Right kidney (tissue), 9 donors: ENCODE measurements at places on chromosomes 3 and 15.

DNA sequence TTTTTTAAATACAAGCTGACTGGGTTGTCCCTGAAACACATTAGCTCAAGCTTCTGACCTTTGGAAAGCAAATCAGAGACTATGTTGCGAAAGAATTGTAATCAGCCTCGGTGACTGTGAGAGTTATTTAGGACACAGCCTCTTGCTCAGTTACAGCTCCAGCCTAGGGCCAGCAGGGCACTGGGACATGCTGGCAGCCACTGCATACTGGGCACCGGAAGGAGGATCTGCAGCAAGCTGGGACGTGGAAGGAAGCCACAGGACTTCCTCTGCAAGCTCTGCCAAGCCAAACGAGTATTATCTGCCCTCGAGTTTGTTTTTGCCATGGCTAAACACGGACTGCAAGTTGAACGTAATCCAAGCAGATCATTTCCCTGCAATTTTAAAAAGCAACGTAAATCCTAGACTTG, 24.4 kb upstream of the COPG1 start:
- DNase-seq: no peak

GRCh38 chr3:74287557-74287956, 326.9 kb downstream of the CNTN3 start:
- no peak for DNase-seq

GRCh38 chr3:185954366-185954723, 16.5 kb upstream of the TRA2B start:
- no peak for DNase-seq

GRCh38 chr3:131401978-131402377, 20.4 kb downstream of the NUDT16 start:
- no peak for DNase-seq

DNA sequence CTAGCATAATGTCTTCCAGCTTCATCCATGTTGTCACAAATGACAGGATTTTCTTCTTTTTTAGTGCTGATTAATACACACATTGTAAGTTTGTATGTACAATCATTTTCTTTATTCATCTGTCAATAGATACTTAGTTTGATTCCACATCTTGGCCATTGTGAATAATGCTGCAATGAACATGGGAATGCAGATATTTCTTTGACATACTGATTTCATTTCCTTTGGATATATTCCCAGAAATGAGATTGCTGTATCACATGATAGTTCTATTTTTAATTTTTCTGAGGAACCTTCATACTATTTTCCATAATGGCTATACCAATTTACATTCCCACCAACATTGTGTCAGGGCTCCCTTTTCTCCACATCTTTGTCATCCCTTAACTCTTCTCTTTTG, 117.9 kb downstream of the MEIS2 start:
- no peak for DNase-seq
